ENCODE measurements at places on chromosomes 4 and X.

- DNase-seq: no peak
Measured at GRCh38 chr4:29423836-29424721, 1296.1 kb upstream of the PCDH7 start.

GRCh38 chrX:120468479-120468824 is 644 bp downstream of the LAMP2 start:
- no peak for DNase-seq

DNA sequence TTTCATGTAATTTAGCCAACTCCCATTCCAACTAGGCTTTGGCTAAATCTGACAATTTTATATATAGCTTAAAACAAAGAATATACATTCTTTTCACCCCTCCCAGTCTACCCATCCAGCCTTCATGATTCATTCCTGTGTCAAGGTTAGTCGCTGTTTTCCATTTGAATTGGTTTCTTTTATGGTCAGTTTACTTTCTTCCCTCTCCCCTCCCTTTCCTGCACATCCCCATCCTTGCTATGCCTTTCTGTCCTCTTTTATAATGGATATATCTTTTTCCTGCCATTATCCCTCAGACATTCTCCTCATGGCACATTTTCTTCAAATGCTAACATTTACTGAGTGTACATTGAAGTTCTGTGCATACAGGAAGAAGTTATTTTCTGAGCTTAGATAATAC is 4.7 kb downstream of the ZXDB start:
- no peak for DNase-seq

GRCh38 chr4:59484944-59485343 is 1715.2 kb upstream of the ADGRL3 start:
- DNase-seq: no peak

GRCh38 chr4:84971319-84971932 is 4.9 kb upstream of the WDFY3 start:
- DNase-seq: no peak

GRCh38 chr4:122826079-122826527 is 528 bp upstream of the FGF2 start:
- no peak for DNase-seq

GRCh38 chrX:118181030-118181429 is 64.4 kb upstream of the KLHL13 start:
- DNase-seq: no peak

DNA sequence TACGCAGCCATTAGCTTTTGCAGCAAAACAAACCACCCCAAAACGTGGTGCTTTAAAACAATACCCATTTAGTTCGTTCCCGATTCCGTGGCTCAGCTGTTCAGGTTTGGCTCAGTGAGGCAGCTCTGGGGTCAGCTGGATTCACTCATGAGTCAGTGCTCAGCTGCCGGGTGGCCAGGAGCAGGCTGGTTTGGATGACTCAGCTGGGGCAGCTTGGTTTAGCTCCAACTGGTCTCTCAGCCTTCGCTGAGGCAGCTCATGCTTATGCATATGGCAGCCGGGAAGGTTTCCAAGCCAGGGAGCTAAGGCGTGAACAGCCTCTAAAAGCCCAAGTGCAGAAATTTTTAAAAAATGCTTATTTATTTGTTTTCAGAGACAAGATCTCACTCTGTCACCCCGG is 13.3 kb upstream of the CD99 start:
- no peak for DNase-seq

GRCh38 chr4:105437637-105438036 is 36.2 kb downstream of the PPA2 start:
- DNase-seq: no peak

- no peak for DNase-seq
Measured at GRCh38 chr4:87051121-87051713, 116.4 kb downstream of the AFF1 start.

- no peak for DNase-seq
Measured at GRCh38 chrX:132565273-132565672, 76.4 kb upstream of the MBNL3 start.

GRCh38 chr4:180179146-180179545 is 2064.1 kb upstream of the TENM3 start:
- DNase-seq: no peak

GRCh38 chr4:47222276-47222675 is 190.9 kb downstream of the GABRB1 start:
- DNase-seq: no peak

- no peak for DNase-seq
Measured at GRCh38 chr4:4585012-4585670, 43.3 kb upstream of the STX18 start.

GRCh38 chr4:24677909-24678308 is 93.6 kb upstream of the DHX15 start:
- DNase-seq: no peak

DNA sequence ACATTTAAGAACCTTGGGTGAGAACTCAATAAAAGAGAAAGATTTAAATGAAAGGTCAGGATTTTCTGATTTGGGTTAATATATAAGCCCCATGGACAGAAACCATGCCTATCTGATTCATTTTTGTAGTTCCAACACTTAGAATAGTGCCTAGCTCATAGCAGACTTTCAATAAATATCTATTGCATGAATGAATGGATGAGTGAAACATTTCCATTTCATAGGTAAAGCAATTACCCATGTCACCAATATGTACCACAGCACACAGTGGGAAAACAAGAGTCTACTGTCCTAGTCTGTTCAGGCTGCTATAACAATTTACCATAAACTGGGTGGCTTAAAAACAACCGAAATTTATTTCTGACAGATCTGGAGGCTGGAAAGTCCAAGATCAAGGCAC is 63.9 kb upstream of the PTPN13 start:
- DNase-seq: no peak

DNA sequence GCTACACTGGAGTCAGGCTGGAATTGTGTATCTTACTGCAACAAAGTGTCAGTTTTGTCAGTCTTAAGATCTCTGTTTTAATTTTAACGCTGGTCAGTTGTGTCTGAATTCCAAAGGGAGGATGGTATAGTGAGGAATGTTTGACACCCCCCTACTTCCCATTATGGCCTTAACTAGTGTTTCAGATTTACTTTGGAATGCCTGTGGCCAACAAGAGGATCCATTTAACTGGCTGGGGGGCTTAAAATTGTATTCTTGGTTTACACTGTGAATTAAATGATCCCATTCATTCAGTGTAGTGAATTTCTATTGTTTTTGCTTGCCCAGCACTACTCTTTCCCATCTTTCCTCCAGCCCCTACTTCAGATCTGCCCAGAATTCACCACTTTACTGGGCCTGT is 75.8 kb upstream of the IQCM start:
- DNase-seq: no peak

- no peak for DNase-seq
Measured at GRCh38 chr4:144645102-144645630, 790 bp upstream of the HHIP start.

- no peak for DNase-seq
Measured at GRCh38 chr4:11218692-11219091, 210.0 kb downstream of the HS3ST1 start.

DNA sequence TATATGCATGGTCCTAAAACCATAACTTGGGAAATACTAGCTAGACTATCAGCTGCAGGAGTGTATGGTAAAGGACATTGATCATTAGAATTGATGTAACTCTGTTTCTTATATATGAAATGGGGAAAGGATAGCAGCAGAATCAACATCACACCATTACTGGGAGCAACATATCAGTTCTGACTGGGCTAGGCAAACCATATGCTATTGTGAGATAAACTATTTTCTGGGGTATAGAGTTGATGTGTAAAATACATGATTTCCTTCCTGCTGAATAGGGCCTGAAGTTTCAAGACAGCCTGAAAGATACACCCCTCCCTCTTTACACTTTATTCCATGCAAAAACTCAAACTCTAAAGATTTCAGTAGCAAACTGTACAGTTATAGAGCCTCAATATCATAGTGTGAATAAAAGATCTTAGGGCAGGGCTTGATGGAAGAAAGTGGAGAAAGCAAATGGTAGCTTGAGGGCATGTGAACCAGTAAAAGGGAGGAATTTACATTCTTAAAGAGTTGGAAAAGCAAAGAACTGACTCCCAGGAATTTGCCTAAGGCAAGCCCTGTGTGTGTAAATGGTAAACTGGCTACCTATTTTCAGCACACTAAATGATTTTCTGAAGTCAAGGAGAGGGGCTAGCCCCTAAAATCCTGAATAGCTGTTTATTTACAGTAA is 404.1 kb downstream of the MAPK10 start:
- no peak for DNase-seq

DNA sequence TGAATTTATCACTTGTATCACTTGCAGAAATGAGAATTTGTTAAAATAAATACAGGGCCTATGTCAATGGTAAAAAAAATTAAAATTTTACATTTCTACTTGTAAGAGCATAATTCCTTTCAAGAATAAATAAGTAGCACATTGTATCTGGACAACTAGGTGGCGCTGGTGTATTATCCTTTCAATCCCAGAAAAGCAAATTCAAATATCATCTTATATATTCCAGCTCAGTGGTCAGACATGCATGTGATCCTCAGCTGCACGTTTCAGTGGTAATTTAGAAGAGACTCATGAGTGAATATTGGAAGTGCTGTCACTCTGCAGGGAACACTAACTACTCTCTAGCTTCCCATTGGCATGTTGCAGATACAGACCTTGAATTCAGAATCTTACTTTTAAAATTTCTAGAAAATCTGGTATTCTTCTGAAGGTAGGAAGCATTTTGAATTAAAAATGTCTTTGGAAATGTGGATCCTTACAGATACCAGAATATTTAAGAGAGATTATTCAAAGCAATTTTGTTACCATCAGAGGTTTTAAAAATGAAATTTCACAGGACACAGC is 1414.7 kb upstream of the TENM3 start:
- DNase-seq: no peak

DNA sequence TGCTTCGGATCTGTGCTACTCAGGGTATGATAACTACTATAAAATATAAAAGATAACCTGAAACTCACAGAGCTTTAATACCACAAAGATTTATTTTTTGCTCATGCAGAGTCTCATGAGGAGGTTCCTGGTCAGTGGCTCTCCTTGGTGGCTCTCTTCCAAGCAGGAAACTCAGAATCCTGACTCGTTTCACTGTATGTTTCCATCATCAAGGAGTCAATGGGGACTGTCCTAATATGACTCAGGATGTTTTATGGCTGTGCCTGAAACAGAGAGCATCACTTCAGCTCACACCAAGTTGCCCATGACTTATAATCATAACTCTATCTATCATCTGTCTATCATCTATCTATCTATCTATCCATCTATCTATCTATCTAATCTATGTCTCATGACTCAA is 620.8 kb upstream of the NR3C2 start:
- no peak for DNase-seq

DNA sequence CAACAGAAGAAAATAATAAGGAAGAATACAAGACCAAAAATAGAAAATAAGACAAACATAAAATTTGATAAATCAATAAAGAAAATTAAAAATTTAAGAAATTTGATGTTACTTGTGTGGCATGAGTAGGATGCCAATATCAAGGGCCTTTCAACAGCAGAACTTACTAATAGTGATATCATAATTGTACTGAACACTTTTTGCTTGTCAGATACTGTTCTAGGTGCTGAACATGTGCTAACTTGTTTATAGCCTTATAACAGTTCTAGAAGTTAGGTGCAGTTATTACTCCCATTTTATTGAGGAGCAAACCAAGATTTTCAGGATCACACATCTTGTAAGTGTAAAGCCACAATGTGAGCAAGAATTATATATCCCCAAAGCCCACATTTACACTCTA is 546.0 kb upstream of the EPHA5 start:
- DNase-seq: no peak

DNA sequence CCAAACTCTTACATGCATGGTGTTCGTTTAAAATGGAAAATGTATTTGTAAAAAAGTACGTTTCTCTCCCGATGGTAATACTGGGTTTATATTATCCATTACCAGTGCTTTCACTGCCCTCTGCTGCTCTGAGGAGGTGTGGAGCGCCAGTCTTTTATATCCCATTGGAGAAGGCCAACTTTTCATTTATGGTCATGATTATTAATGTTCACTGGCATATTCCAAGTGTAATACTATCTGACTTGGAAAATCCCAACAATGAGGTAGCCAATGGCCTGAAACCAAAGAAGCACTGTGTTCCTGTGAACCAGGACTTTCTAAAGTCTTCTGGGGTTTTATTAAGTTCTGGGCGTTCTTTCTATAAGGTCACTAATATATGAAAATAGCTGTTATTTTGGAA is 80.7 kb downstream of the SYNPO2 start:
- DNase-seq: no peak

GRCh38 chrX:72005046-72005445 is 94.4 kb downstream of the NHSL2 start:
- DNase-seq: no peak

- DNase-seq: no peak
Measured at GRCh38 chr4:1654216-1654955, 29.7 kb downstream of the FAM53A start.

DNA sequence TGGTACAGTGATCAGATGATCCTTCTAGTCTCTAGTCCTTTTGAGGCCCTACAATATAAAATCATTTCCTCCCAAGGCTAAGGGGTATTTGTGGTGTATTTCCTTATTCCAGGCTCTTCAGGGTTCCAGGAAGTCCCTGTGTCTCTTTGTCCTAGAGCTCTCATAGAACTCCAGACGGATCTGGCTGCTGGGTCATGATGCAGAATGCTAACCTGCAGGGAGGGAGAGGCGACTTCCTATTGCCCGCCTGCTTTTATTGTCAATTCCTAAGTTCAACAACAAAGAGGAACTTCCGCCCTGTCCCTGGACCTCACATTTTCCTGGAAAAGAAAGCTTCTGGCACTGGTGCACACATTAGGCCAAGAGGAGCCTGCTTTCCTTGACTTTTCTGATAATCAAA is 45.9 kb upstream of the ZNF827 start:
- no peak for DNase-seq

- DNase-seq: no peak
Measured at GRCh38 chr4:176014583-176015108, 51.0 kb upstream of the WDR17 start.

GRCh38 chr4:66949419-66949818 is 595.9 kb downstream of the CENPC start:
- no peak for DNase-seq

DNA sequence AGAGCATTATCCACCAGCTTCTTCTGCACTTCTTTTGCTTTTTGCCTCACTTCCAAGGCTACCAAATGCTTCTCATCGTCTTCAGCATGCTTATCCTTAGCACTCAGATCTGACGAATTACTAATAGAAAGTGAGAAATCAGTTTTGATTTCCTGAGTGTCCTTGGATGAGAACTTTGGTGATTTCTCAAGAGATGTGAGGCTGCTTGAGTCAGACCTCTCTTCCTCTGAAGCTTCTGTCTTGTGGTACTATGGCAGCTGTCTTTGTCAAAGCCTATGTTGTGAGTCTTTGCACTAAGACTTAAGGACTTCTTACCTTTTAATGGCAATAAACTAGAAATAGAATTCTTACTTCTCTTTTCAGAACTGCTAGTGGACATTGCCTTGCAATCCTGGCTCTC is 169.9 kb downstream of the CPE start:
- DNase-seq: no peak

Data from stimulated activated CD4-positive, alpha-beta T cell treated with anti-CD3 and anti-CD28 coated beads, Interleukin-4, amount 100 ng/mL, for 4 hours (primary cell).